Stimulated activated CD4-positive, alpha-beta T cell treated with anti-CD3 and anti-CD28 coated beads, Interleukin-12 subunit alpha, Interleukin-12 subunit beta, amount 100 ng/mL, for 4 hours (primary cell): ENCODE measurements at places on chromosomes 16 and 17.

DNA sequence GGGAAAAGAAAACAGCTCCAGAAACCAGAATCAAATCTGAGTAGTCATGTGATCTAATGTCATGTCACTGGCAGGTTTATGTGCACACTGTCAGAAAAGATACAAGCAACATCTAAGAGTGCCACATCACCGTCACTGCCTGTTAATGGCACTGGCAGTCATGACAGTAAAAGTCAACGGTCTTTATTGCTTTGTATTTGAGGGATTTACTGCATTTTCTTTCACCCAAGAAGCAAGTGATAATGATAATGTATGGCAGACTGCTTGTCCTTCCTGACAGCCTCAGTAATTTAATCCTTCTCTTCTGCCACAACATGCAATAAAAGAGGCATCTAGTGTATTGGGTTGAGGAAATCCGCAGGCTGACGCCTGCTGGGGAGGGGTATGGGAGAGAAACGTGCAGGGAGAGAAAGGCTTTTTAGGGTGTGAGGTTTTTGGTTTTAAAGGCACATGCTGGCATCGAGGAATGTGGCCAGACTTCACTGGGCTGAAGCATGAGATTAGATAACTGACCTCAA is 92.4 kb downstream of the RPGRIP1L start:
- DNase-seq: no peak

GRCh38 chr17:27460196-27460725 is 4.0 kb downstream of the KSR1 start:
- DNase-seq: no peak

GRCh38 chr16:2385190-2385836 is 43.9 kb upstream of the CCNF start:
- DNase-seq: no peak

- no peak for DNase-seq
These were observed 44.1 kb upstream of the SEC14L1 start for GRCh38 chr17:77096570-77097214.

DNA sequence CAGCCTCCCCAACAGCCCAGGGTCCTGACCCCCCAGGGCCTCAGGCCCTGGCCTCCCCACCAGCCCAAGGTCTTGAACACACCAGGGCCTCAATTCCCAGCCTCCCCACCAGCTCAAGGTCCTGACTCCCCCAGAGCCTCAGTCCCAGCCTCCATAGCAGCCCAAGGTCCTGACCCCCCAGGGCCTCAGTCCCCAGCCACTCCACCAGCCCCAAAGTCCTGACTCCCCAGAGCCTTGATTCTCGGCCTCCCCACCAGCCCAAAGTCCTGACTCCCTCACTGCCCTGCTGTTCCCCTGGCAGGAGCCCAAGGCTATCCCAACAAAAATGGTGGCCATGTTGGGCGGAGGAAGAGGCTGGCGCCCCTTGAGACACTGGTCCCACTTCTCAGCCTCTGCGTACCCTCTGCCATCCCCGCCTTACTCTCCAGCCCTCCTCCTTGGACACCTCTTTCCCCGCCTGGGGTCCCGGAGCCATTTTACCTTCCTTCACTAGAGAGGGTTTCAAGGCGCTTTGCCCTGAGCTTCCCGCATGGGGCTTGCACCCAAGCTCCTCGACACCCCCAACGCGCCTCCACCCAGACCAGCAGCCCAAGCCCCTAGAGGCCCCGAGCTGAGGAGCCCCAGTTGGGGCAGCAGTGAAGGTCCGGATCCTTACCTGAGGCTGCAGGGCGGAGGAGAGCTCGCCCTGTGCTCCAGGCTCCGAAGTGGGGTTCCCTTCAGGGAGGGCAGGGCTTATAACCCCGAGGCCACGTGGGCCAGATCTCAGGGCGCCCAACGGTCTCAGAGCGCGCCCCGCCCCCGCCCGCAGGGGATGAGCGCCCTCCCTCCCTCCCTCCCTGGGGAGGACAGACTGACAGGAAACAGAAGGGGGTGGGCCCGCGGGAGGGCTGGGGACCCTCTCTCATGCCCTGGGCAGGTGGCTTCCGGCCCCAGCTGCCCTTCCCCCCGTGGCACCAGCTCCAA is 3.5 kb upstream of the TSPOAP1 start:
- peak; percentile 96 for DNase-seq

DNA sequence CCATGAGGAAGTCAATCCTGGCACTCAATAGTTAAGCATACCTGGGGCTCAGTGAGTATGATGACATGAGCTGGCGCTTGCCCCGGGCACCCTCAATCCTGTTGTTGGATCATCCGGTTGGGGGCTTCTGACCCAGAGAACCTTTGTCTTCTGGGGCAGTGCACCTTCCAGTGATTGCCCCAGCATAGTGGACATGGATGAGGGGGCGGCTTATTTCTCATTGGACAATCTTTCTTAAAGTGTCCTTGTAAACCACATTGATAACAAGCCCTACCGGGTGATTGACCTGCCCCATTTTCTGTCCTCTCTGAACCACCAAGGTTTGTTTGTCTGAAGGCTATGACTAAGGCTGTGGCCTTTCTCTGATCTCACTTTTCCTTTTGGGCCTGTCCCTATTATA is 18.2 kb downstream of the IGSF6 start:
- no peak for DNase-seq

- no peak for DNase-seq
These were observed 269.5 kb upstream of the N4BP1 start for GRCh38 chr16:48879223-48880122.

DNA sequence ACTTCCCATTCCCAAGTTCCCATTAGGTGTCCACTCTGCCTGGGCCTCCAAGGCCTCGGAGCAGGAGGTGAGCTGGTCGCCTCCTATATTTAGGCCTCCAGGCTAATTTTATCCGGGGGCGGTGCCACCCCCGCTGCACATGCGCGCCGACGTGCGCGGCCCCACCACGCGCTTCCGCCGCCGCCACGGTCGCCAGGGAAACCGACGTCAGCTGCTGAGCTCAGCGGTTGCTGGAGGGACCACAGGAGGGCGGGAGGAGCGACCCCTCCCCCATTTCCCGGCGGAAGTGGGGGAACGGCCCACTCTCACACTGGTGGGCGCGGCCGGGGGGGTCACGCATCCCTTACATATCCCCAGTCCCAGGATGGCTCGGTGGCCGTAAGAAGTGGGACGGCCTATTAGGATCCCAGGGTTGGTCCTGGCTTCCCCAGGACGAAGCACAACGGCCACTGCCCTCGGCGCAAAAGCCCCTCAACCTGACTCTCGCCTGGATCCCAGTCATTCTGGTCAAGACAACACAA is 1.0 kb downstream of the PER1 start:
- peak; percentile 84 for DNase-seq

DNA sequence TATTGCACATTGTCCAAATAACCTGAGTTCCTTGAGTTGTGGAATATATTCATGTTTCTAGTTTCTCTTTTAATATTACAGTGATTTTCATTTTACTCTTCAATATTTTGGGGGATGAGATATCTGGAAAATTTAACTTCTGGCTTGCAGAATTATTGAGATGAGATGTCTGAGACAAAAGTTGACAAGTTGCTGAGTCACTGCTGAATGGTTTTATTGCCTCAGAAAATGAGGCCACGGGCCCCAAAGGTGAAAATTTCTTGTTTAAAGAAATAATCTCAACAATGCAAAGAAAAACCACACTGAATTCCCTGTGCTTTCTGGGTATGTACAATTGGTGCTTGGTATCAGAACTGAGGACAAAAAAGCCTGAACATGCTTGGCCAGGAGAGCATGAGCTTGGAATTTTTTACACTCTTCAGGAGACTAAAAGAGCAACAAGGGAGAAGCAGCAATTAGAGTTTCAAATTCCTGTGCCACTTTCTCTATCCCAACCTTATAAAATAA is 129.2 kb upstream of the TOM1L1 start:
- DNase-seq: no peak

DNA sequence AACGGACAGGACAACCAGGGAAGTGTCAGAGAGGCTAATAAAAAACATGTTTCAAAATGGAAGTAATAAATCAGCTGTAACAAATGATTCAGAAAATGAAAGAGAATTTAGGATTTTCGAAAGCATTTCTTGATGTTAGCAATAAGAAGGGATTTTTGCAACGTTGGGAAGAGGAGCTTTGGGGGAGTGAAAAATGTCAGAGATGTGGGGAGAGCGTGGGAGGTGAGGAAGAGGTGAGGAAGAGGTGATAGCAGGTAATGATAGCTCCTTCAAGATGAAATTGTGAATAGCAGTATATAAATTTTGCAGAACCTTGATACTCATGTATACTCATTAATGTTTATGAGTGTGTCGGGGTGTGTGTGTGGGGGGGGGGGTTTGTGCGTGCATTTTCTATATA is 76.2 kb upstream of the COX10 start:
- DNase-seq: no peak

DNA sequence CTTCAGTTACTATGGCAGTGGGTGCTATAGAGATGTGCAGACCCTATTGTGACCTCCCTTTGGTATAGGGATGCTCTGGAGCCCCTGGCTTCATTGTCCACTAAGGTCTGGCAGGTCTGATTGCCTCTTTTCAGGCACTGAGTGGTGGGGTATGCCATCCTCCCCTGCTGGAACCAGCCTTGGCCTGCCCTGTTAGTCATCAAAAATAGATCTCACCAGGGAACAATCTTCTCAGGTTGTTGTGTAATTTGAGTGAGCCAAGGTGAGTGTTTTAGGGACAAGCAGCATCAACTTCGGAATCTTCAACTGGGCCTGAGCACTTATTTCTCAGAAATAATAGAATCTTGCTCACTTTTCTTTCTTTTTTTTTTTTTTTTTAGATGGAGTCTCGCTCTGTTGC is 19.6 kb downstream of the HMOX2 start:
- DNase-seq: no peak

DNA sequence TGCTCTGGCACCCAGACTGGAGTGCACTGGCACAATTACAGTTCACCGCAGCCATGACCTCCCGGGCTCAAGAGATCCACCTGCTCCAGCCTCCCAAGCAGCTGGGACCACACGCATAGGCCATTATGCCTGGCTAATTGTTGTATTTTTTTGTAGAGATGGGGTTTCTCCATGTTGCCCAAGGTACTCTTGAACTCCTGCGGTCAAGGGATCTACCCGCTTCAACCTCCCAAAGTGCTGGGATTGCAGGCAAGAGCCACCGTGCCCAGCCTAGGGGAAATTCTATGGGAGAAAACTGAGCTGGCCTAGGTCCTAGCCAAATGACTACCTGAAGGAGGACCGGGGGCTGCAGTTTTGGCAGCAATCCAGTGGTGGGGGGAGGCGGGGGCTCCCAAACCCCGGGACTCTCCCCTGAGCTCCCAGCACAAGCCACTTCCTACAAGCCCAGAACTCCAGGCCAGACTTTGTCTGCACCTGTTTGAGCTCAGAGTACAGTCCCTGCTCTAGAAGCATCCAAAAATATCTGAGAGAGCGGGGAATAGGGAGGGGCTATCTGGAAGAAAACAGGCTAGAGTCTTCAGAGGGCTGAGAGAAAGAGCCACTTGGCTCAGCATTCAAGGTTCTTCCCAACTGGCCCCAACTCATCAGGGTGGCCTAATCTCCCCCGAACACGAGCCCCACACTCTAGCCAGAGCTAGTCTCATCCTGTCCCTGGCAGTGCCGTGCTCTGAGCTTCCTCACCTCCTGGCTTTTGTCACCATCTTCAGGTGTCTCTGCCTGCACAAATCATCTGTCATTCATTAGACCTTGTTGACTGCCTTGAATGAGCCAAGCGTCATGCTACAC is 9.1 kb downstream of the SRL start:
- DNase-seq: no peak

DNA sequence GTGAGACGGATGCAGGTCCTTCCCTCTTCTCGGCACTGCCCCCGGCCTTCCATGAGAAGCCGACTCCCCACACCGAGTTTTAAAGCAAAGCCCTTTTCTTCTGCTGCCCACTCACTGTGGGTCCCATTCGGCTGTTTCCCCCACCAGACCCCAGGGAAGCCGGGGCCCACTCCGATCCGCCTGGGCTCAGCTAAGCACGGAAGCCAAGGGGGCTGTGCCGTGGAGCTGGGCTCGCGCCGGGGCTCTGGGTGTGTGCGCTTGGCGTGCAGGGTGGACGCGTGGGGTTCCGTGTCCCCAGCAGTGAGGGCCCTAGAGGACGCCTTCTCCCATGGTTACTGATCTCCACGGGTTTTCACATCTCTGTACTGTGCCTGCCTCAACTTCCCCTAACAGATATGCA is 68.5 kb downstream of the KLHDC4 start:
- no peak for DNase-seq

DNA sequence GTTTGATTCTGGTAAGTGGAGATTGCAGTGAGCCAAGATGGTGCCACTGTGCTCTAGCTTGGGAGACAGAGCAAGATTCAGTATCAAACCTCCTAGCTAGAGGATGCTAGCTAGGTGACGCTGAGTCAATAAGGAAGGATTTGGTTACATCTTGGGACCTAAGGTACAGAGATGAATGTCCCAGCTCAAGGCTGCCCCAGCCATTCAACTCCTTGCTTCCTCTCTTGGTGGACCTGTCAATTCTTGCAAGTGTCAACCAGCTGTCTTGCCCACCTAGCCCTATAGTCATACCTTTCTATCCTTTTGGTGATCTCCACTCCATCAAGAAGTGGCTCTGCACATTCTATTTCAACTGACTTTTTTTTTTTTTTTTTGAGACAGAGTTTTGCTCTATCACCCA is 1.4 kb upstream of the MILR1 start:
- no peak for DNase-seq

DNA sequence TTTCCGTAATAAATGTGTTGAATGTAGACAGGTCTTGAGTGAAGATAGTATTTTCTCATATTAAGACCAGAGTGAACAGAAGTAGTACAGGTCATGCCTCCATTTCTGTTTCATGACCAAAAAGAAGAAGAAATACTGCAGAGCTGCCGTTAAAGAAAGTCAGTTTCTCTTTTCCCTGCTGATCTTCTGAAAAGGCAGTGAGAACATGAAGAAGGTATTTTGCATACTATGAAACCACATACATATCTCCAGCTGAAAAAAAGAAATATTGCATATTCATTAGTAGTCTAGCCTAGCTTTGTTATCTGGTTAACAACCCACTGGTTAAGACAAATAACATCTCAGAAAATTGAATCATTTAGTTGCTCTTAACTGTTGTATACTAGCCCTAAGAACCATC is 138.4 kb downstream of the PHKB start:
- no peak for DNase-seq

- peak; percentile 53 for DNase-seq
These were observed 1.4 kb upstream of the TSPOAP1 start for GRCh38 chr17:58329810-58330537.

GRCh38 chr16:72604375-72604774 is 432.4 kb upstream of the PMFBP1 start:
- no peak for DNase-seq

GRCh38 chr16:87342978-87343752 is 26.0 kb upstream of the C16orf95 start:
- no peak for DNase-seq

DNA sequence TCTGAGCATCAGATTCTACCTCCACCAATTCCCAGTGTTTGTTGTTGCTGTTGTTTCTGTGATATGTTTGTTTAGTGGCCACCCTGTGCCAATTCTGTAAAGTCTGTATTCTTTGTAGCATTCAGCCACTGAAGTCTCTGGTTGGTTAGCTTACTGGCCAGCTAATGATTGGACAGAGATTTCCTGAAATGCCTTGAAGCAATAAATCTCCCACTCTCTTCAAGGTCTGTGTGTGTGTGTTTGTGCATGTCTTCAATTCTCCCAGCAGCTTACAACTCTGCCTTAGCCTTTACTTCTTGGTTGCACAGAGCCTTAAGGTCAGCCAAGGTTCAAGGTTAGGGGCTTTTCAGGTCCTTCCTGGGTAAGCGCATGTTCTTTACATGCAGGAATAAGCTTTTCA is 38.2 kb downstream of the PRPSAP2 start:
- no peak for DNase-seq

GRCh38 chr17:8332688-8333087 is 7.0 kb upstream of the ODF4 start:
- DNase-seq: no peak
